ENCODE measurements at places on chromosomes 6 and 20. TPM values are rescaled to one million over a fixed set of nuclear protein-coding genes. Genes with fewer than 3 reads are reported as not detected.

The STMND1 gene
- not detected for total RNA-seq

The RIMS1 gene
- total RNA-seq, result 0.76 TPM

The NFATC2 gene
- total RNA-seq, result 0.25 TPM

The HLA-DRA gene
- 1.2 TPM for total RNA-seq

The ZSCAN23 gene
- total RNA-seq, result 8.2 TPM

Measured in M059J (cell line).